IPS DF 6.9 (cell line): ENCODE measurements at places on chromosomes 12 and 14.

- no peak overlapping the region for H3K4me3 ChIP-seq
- no peaks in the 10 kb centered on the region for H3K36me3 ChIP-seq
- DNase-seq: no peak
- H3K27me3 ChIP-seq: no peaks in the 10 kb centered on the region
These were observed 75.9 kb downstream of the CCDC60 start for GRCh38 chr12:119410396-119410795.

DNA sequence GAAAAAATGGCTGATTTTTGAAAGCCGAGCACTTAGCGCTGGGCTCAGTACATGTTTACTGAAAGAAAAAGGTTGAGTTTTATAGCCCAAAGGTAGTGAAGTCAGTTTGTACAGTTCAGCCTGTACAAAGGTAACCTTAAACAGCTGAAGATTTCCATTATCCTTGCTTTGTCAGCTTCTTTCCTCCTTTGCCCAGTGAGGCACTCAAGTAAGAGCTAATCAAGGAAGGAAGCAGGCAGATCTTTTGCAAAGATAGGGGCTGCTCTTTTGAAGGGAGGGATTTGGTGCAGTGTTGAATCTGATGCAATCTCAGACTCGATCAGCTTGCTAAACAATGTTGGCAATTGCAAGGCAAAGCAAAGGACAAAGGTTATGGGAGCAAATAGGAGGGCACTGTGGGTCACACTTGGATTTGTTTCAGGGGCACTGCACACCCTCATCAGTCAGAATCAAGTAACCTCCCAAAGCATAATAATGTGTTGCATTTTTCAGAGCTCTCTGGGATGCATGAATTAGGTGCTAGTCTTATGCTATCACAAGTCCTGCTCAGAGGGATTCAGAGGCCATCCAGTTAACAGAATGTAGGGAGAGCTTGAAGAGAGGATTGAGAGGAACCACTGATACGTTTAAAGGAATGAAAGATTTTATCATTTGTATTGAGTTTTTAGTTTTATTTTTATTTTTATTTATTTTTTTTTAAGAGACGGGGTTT, 44.4 kb downstream of the ANO6 start:
- no peak for DNase-seq
- H3K4me3 ChIP-seq: no peak overlapping the region
- no peaks in the 10 kb centered on the region for H3K36me3 ChIP-seq

DNA sequence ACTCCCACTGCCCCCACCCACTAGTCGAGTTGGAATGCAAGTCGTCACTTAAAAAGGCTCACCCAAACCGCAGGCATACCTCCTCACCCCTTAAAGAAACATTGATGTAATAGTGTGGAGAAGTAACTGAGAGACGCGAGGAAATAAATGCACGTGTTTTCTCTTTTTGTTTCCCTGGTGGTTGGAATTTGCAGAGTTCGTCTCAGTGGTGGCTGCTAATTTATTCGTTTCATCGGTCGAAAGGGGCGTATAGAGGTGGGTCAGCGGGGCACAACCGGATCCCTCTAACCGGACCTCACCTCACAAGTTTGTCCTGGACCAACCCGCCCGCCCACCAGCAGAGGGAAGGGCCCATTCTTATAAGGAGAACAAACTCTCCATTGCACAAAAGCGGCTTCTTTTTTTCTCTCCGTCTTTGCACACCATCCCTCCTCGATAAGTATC, 5.0 kb upstream of the NPAS3 start:
- no peaks in the 10 kb centered on the region for H3K36me3 ChIP-seq
- peaks cover 3% of the 10 kb centered on the region; the same call in 1 of the 2 replicates for H3K4me1 ChIP-seq
- H3K4me3 ChIP-seq: peak overlapping the region; percentile 36; the same call in 1 of the 2 replicates
- H3K27ac ChIP-seq: no peak overlapping the region
- no peak for DNase-seq

- DNase-seq: no peak
- H3K27me3 ChIP-seq: no peaks in the 10 kb centered on the region
- no peak overlapping the region for H3K4me3 ChIP-seq
- no peaks in the 10 kb centered on the region for H3K36me3 ChIP-seq
- peaks cover 2% of the 10 kb centered on the region; the same call in 1 of the 2 replicates for H3K4me1 ChIP-seq
- no peak overlapping the region for H3K27ac ChIP-seq
These were observed 39.6 kb downstream of the BICD1 start for GRCh38 chr12:32146074-32146873.

DNA sequence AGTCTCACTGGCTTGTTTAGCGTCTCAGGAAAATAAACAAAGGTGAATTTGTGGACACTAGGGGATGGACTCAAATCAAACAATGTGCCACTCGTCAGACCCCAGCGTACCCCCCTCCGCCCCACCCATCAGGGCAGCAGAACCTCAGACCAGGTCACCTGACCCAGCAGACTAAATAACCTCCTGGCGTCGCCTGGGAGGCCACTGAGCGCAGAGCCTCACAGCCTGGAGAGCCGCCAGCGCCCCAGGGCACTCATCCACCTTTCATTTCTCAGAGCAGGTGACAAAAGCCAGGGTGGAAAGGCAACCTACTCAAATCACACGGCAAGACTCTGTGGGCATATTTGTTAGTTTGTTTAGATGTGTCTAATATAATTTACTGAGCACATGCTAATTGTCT, 100.9 kb downstream of the DICER1 start:
- no peak for DNase-seq
- no peaks in the 10 kb centered on the region for H3K36me3 ChIP-seq
- no peak overlapping the region for H3K4me3 ChIP-seq
- H3K27me3 ChIP-seq: no peaks in the 10 kb centered on the region

DNA sequence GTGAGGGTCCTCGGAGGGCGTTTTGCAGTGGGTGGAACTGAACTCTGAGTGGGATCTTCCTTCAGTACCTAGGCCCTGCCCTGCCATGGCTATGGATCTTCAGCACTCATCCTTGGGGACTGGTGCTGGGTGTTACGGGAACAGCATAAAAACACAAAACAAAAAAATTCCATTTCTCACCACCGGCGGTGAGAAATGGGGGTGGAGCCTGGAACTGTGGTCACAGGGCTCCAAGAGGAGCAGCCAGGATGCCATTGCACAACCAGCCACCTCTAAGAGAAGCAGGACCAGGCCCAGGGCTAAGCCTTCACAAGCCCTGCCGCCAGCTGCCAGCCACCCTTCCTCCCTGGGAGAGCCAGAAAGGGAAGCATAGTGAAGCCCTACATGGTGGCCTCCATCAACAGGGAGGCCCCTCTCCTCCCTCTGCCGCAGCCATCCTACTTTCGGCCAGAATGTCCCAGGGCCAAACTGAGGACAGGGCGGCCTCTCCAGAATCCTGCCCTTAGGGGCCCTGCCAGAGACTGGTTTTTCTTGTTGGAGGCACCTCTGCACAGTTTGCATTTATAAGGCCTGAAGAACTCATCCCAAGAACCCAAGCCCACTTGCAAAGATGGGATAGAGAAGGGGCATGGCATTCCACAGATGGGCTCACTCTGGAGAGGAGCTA, 76.5 kb downstream of the VCPKMT start:
- no peak for DNase-seq
- no peaks in the 10 kb centered on the region for H3K4me1 ChIP-seq
- H3K27me3 ChIP-seq: no peaks in the 10 kb centered on the region
- no peak overlapping the region for H3K27ac ChIP-seq
- H3K4me3 ChIP-seq: no peak overlapping the region

- H3K4me1 ChIP-seq: no peaks in the 10 kb centered on the region
- no peak overlapping the region for H3K27ac ChIP-seq
- no peaks in the 10 kb centered on the region for H3K27me3 ChIP-seq
These were observed 2.1 kb downstream of the DIP2B start for GRCh38 chr12:50506753-50507473.

GRCh38 chr12:18135509-18135908, 45.5 kb upstream of the RERGL start:
- no peaks in the 10 kb centered on the region for H3K36me3 ChIP-seq
- no peak for DNase-seq
- H3K4me1 ChIP-seq: no peaks in the 10 kb centered on the region
- H3K27me3 ChIP-seq: 0 out of 2 replicates have a peak, but pooled peaks cover 1% of the 10 kb centered on the region
- no peak overlapping the region for H3K4me3 ChIP-seq

DNA sequence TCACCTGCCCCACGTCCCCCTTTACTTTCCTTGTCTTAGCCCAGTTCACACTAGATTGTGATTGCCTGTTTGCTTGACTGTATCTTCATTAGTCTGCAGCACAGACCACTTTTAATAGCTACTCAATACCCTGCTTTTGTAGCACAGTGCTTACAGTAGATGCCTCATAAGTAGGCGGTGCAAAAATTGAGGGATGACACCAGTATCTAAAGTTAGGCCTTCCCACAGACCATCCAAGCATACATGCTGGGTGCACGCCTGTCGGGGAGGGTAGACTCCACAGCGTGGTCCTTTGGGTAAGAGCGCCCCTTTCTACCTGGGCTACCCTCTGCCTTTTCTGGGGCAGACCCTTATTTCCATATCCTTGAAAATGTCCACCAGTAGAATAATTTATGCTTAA, 140.8 kb downstream of the GCH1 start:
- no peaks in the 10 kb centered on the region for H3K4me1 ChIP-seq
- H3K27ac ChIP-seq: no peak overlapping the region
- no peak overlapping the region for H3K4me3 ChIP-seq

- no peaks in the 10 kb centered on the region for H3K27me3 ChIP-seq
- no peaks in the 10 kb centered on the region; the same call in 1 of the 2 replicates for H3K4me1 ChIP-seq
- no peak overlapping the region for H3K27ac ChIP-seq
- no peak for DNase-seq
- H3K36me3 ChIP-seq: 0 out of 2 replicates have a peak, but pooled peaks cover 4% of the 10 kb centered on the region
These were observed 21.3 kb downstream of the PSMC1 start for GRCh38 chr14:90277581-90278198.
